ENCODE measurements at places on chromosomes 5 and 9.
A peak's percentile ranks its signal among the peaks of the same experiment; 100 is the strongest.

GRCh38 chr9:122004589-122004988, 88.5 kb downstream of the TTLL11 start:
- no peak for DNase-seq

GRCh38 chr5:50684721-50685120, 18.3 kb downstream of the PARP8 start:
- DNase-seq: no peak

- no peak for DNase-seq
Measured at GRCh38 chr9:75190762-75191161, 102.4 kb downstream of the OSTF1 start.

- no peak for DNase-seq
Measured at GRCh38 chr9:19732441-19732951, 56.3 kb downstream of the SLC24A2 start.

GRCh38 chr5:166582416-166582815, 1709.0 kb upstream of the WWC1 start:
- no peak for DNase-seq

- no peak for DNase-seq
Measured at GRCh38 chr5:174444479-174445188, 279.7 kb upstream of the MSX2 start.

DNA sequence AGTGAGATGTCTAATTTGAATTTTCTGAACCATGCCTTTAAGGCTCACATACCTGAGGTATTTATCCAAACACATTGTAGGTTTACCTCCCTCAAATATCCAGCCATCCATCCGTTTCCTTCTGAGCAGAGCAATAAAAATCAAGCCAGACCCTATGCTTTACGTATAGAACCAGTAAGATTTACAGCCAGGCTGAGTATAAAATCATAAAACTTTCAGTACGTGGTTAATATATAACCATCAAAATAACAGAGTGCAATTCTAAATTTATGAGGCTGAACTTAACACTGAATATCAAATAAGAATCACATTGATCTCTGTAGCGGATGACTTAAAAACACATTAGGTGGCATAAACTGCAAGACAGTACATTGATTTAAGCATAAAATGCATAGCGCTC, 877.9 kb upstream of the WWC1 start:
- DNase-seq: no peak

DNA sequence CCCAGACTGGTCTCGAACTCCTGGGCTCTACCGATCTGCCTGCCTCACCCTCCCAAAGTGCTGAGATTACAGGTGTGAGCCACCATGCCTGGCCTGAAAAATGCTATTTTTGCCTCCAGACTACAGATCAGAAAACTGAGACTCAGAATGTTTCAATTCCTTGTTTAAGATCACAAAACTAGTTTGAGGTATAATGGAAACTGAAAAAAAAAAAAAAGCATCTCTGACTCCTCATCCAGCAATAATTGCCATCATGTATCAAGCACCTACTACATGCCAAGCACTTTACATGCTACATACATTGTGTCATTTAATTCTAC, 35.6 kb downstream of the PLAC8L1 start:
- DNase-seq: no peak

DNA sequence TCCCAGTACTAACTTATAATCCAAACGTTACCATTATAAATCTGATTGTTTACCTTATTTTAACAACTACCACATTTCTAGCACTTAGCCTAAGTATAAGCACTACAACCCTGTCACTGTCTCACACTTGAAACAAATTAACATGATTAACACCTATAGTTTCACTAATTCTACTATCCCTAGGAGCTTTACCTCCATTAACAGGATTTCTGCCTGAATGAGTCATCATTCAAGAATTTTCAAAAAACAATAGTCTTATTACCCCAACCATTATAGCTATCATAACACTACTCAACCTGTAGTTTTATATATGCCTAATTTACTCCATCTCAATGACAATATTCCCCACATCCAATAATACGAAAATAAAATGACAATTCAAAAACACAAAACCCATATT, 89.6 kb downstream of the INSL6 start:
- DNase-seq: no peak

GRCh38 chr9:27473111-27473529, 51.0 kb upstream of the IFNK start:
- DNase-seq: no peak

DNA sequence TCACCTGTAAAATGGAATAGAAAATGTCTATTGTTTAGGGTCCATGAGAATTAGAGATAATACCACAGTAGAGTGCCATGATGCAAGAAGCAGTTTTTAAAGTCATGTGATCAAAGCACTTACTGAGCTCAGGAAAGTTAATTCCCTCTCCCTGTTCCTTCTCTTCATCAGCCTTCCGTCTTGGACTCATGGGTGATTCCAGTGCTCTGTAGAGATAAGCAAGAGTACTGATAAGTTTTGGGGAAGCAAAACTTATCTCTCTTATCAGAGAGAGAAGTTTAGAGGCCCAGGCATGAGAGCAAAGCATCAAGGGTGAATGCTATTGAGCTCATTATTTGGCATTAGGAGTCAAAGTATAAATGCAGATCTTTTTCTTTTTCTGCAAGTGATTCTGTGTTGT, 410.1 kb downstream of the AGTPBP1 start:
- DNase-seq: no peak

DNA sequence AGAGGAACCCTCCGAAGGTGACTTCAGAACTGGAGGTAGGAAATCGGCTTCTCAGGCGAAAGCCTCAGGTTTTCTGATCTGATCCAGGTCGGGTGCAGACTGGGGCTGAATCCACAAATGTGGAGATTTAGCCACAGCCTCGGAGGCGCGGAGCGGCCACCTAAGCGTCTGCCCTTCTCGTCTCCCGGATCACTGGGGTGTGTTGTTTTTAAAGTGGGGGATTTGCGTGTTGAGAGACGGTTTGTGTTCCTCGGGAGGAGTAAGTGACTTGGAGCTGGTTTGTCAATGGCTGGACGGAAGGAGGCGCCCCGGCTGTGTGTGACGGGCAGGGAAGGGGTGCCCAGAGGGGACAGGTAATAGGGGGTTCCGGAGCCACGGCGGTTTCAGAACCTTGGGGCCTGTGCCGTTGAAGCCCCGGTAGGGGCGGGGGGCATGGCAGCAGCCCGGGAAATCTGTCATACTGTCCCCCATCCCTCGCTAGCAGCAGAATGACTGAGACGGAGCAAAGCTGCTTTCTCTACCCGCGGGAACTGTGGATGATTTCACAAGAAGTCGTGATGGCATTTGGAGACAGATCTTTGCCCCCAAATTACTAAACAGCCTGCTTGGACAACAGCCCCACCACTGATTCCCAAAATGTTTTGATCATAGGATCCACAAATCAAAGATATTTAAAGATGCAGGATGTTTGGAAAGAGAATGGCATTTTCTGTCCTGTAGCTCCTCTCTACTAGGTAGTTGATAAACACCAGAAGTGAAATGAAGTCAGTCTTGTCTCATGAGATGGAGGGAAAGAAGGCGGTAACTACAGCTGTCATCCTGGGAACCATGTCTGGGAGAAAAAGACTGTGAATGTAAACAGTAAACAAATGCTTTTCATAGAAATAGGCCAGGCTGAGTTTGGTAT, 216.5 kb downstream of the PDZD2 start:
- peak; percentile 12 for DNase-seq

DNA sequence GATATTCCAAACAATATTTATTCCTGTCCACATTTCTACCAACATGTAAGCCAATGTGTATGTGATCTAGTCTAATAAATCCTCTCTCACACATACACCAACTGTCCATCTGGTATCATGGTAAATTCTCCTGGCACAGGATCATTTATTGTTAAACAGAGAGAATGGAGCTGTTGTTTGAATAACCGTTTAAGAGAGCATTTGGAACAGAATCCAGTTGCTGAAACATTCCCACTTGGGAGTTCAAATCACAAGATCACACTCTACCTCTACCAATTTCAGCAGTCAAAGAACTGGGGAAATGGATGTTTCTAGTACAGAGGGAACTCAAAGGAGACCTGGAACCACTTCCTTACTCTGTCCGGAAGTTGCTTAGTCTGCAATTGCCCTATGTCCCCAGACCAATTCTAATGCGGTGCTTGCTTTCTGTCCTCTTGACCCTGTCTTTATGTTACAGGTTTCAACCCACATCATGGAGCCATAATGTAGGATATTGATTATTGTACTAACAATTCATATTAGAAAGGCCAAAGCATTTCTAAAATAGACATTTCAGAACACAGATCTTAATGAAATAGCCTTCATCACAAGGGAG, 488.4 kb downstream of the SEMA5A start:
- DNase-seq: no peak

DNA sequence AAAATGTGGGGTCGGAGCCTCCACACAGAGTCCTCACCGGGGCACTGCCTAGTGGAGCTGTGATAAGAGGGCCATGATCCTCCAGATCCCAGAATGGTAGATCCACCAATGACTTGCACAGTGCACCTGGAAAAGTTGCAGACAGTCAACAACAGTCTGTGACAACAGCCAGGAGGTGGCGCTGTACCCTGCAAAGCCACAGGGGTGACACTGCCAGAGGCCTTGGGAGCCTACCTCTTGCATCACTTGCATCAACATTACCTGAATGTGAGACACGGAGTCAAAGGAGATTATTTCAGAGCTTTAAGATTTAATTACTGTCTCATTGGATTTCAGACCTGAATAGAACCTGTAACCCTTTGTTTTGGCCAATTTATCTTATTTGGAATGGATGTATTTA, 614.1 kb upstream of the CDH9 start:
- no peak for DNase-seq

- no peak for DNase-seq
Measured at GRCh38 chr9:134418354-134418753, 92.1 kb downstream of the RXRA start.

GRCh38 chr9:38527503-38527902, 92.9 kb downstream of the ANKRD18A start:
- DNase-seq: no peak

DNA sequence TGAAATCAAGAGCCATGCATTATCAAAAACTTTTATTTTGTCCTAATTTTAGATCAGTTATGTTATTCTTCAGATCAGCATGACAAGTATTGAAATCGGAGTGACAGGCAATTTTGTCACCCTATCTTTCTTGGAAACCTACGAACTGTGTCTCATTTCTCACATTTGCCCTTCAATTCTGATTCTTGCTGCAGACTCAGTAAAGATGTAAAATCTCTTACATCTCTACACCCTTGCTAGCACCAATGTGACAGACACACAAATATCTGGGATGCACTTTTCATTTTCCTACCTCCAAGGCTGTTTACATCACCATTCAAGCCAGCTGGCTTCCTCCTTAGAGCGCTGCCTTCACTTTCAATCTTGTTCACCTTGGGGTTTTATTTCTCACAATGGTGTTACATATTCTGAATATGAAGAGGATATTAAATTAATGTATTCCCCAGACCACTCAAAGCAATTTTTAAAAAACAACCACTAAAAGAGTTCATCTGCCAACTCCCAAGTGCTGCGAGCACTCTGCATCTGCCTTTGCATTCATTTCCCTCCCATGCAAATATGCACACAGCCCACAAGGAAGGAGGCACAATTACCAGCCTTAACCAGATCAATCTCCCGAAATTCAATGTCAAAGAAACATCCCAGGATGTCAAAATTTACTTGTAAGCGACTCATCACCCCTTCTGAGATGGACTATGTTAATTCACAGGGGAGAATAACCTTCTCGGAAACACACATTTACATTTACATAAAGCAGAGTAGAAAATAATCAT, 164.3 kb downstream of the ENC1 start:
- DNase-seq: no peak

GRCh38 chr5:88895681-88896501, 12.9 kb upstream of the MEF2C start:
- no peak for DNase-seq

DNA sequence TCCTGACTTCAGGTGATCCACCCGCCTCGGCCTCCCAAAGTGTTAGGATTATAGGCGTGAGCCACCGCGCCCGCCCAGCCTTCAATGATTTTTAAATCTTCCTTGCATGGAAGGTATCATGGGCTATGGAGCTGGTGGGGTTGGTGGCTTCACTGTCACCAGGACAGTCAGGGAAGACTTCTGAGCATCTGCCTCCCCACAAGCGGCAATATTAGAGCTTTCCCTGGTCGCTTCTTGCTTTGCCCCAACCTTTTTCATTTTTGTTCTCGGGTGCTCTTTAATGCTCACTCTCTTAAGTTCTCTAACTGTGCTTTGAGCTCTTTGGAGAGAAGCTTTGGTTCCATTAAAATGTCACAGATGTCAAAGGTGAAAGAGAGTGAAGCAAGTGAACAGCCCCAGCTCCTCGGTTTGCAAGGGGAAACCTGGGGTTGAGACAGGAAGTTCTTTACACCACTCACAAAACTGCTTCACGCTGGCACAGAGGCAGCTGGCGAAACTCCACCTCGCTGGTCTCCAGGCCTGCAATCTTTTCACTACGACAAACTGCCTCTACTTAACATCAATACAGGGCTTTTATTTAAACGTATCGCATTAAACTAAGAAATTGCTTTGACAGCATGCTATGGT, 142.5 kb upstream of the RETREG1 start:
- peak; percentile 13 for DNase-seq

- no peak for DNase-seq
Measured at GRCh38 chr5:69004127-69004526, 89.7 kb upstream of the SLC30A5 start.

DNA sequence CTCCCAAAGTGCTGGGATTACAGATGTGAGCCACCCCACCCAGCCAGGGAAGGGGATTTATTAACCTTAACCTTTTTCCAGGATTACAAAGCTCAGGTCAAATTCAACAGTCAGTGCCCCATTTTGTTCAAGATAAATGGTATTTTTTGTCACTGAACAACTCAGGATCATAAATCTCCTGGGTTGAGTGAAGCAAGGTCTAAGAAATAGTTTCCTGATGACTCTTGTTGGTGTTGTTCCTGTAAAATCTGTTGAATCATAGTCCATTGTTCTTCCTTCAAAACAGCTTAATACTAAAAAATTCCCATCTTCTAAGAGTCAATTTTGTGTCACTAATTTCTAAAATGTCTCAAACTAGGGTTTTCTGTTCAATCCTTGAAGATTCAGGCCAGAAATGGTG, 33.9 kb upstream of the JMY start:
- no peak for DNase-seq

- no peak for DNase-seq
Measured at GRCh38 chr9:91073049-91073810, 271.6 kb downstream of the SYK start.

GRCh38 chr5:175691761-175692160, 33.9 kb downstream of the HRH2 start:
- DNase-seq: no peak

DNA sequence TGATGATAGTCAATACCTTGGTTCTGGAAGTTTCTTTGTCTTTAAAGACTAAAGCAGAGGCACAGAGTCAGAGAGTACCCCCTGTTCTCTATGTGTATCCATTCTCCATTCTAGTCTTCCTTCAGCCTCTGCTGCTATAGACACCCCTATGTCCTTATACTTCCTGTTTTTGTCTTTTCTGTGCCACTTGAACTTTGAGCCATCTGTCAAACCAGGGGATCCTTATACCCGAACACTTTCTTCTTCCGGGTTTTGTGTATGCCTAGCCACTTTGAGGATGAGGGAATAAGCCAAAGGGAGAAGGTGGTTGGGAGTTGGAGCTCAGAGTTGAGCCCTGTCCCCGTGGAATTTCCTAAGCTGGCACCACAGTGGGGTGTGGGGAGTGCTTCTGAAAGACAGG, 61.1 kb upstream of the IL6ST start:
- no peak for DNase-seq

All from activated naive CD8-positive, alpha-beta T cell treated with anti-CD3 and anti-CD28 coated beads, Interleukin-2, amount 50 U/mL, for 24 hours (primary cell).